ENCODE measurements at places on chromosomes 6 and 20. TPM values are rescaled to one million over a fixed set of nuclear protein-coding genes. Genes with fewer than 3 reads are reported as not detected.

GRCh38 chr20:52054123-52054522, 137.5 kb downstream of the ZFP64 start:
- no peak for DNase-seq

- no peak for DNase-seq
These were observed 36.5 kb downstream of the KCNK5 start for GRCh38 chr6:39192736-39193135.

DNA sequence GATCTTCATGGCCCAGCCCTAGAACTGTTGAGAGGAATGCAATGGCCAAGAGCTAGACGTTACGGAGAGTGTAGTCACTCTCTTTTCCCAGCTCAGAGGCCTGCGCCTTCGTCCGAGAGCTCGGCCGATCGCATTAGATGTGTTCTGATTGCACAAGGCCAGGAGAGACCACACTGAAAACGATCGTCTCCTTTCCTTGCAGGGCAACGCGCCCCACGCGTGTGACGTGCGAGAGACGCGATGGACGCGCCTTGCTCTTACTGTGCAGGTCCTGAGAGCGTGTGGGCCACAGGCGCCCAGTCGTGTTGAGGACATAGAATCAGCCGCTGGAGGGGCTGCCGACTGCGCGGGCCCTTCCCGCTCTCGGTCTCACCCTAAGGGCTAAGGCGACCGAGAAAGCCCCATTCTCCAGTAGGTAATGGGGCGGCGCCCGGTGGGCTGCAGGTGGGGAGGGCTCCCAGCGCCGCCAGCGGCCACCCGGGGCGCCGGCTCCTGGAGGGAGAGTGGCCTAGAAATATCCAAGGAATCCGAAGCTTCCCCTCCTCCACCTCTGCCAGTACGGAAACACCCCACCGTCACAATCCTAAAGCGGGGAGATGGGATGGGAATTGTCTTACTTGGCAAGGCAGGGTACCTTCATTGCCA, 26.9 kb downstream of the TFAP2B start:
- peak; percentile 73 for DNase-seq

GRCh38 chr20:50415516-50416268, 94.5 kb upstream of the PTPN1 start:
- peak; percentile 99 for DNase-seq

DNA sequence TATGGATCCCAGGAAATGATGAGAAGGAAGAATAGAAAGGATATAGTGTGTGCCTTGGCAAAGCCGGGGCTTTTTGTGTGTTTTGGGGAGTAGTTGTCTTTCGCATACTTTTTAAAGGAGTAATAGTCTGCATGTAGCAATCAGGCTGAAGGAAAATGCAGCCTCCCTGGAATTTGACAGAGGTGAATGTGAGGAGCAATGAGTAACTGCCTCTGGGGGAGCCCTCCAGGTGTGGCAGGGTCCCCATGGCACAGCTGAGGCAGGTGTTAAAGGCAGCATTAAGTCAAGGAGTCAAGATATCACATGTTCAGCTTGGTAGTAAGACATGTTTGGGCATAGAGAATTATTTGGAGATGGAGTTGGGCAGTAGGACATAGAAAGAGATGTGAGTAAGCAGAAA, 203.1 kb downstream of the C6orf118 start:
- no peak for DNase-seq

DNA sequence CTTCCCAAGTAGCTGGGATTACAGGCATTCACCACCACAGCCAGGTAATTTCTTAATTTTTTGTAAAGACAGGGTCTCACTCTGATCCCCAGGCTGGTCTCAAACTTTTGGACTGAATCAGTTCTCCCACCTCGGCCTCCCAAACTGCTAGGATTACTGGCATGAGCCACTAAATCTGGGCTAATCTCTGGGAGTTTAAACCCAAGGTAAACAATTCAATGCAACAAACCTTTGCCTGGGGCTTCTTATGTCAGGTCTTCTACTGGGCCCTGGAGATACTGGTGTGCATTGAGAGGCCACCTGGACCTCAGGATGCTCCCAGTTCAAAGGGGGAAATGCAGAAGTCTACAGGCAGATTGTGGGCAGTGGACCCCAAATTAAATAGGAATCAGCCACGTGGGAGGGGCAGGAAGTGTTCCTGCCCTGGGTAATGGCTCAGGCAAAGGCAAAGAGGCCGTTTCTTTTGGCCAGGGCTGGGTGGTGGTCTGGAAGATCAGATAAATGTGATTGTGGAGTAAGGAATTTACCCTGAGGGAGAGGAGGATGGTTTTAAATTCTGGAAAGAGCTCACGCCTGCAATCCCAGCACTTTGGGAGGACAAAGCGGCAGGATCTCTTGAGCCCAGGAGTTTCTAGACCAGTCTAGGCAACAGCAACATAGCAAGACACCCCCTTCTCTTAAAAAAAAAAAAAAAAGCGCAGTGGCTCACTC, 1.3 kb upstream of the MYBL2 start:
- no peak for DNase-seq

GRCh38 chr6:46746696-46747095, at the start of gene ANKRD66:
Gene ANKRD66, plus strand, starts transcription at chr6:46746933. Its CDS starts 5,016 bp downstream, at chr6:46751949.
- DNase-seq: no peak

GRCh38 chr6:23305325-23305943, 736.1 kb downstream of the HDGFL1 start:
- no peak for DNase-seq

The MCHR2 gene
- total RNA-seq: not detected
